Activated CD4-positive, alpha-beta T cell treated with anti-CD3 and anti-CD28 coated beads, Interleukin-2, amount 10 ng/mL, durations not matched to agents 24 days and 14 days (primary cell): ENCODE measurements at places on chromosomes 5 and 9. TPM values are rescaled to one million over a fixed set of nuclear protein-coding genes. Genes with fewer than 3 reads are reported as not detected.

Gene SOWAHA
- 0.59 and 0.65 TPM in 2 replicates for total RNA-seq

Gene DOK3
- 4.5 and 5.2 TPM in 2 replicates for total RNA-seq

DNA sequence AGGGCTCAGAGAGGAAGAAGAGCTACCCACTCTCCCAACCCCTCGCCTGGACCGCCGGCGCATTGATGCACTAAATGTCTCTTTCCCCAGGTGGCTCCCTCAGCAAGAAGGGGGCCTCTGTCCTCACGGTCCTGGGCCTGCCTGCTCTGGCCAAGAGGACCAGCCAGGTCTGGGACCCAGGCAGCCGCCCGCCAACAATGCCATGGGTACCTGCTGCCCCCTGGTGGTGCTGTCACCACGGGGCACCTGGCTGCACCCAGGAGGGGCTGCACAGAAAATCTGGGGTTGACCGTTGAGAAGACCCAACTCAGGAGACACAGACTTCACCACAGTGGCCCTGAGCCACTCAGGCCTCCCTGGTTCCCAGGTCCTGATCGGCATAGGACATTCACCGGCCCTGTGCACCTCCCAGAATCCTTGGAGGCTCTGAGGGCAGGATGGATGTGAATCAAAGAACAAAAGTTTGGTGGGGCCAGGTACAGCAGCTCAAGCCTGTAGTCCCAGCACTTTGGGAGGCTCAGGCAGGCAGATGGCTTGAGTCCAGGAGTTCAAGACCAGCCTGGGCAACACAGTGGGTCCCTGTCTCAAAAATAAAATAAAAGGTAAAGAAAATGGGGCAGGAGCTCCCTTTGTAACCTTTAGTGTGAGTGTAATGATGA is 2.4 kb upstream of the VAV2 start:
- H3K4me3 ChIP-seq, result peak overlapping the region; percentile 55
- peaks cover 4% of the 10 kb centered on the region for H3K4me1 ChIP-seq
- DNase-seq, result peak; percentile 94

- H3K36me3 ChIP-seq, result no peaks in the 10 kb centered on the region
- H3K27ac ChIP-seq, result no peak overlapping the region
- peaks cover 30% of the 10 kb centered on the region for H3K4me1 ChIP-seq
- no peak overlapping the region for H3K4me3 ChIP-seq
- peak; percentile 60 for DNase-seq
Measured at GRCh38 chr5:6497262-6497661, 48.6 kb downstream of the UBE2QL1 start.

DNA sequence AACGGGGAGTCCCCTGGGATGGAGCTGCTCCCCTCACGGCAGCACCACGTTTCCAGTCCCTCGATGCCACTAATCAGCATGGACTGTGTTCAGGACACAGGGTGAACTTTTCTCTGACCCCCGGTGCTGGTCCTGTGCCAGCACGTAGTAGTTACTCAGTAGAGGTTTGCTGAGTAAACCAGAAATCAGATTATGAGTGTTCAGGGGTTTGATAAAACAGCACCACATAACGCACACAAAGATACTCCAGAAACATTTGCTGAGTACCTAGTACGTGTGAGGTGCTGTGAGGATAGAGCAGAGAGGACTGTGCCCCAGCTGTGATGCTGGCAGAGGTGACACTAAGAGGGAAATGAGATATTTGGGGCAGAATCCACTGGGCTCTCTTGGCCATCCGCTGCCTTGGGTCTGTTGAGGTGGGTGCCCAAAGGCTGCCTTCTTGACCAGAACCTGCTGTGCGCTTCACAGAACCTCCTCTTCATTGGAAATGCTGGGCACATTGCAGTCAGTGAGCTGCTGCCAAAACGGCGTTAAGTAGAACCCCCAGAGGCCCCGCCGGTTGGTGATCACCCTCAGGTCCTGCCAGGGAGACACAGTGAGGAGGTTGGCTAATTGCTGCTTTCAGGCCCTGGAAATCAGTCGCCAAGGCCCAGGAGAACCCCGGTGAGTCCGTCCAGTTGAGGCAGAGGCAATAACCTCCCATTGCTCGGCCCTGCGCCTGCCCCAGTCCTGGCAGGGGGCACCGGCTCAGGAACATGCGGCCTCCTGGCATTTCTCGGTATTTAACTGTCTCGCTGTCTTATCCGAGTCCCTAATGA is 49.4 kb downstream of the NEURL1B start:
- H3K27ac ChIP-seq, result no peak overlapping the region
- DNase-seq, result no peak
- no peak overlapping the region for H3K4me3 ChIP-seq
- H3K27me3 ChIP-seq, result no peaks in the 10 kb centered on the region
